ENCODE measurements at places on chromosomes 13 and 19.

- DNase-seq = no peak
Measured at GRCh38 chr13:79225487-79226232, 180.4 kb downstream of the RBM26 start.

GRCh38 chr13:21717817-21718216, 46.9 kb downstream of the FGF9 start:
- no peak for DNase-seq

- no peak for DNase-seq
Measured at GRCh38 chr19:21585281-21585890, 80.0 kb downstream of the ZNF429 start.

DNA sequence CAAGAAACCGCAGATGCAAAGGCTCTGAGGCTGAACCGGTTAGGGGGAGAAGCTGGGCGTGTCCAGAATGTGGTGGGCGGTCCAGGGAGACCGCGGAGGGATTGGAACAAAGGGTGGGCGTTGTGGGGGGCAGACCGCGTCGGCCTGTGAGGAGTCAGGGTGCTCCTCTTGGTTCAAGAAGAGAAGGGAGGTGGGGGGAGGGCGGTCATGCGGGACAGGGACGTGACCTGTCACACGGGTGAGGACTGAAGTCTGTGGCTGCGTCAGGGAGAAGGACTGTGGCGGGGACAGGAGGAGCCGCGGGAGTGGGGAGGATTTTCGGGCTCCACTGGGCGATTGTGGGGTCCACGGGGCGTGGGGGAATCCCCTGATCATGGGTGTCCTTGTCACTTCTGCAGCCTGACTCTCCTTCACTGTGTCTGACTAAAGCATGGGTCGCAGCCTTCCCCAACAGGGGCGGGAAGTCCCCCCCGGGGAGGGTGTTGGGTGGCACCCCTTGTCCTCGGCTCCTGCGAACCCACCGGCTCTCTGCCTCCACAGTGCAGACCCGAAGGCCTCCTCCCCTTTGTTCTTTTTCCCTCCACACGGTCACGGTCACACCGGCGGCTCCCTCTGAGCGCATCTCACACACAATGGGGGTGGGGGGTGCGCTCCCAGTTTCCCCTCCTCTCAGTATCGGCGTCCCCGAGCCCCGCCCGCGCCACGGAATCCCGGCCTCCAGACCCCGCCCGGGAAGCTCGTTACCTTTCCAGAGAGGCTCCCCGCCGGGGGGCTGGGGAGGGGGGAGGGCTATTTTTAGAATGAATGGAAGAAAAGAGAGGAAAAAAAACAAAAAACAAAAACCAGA, 16.4 kb upstream of the KCNN1 start:
- DNase-seq = peak; percentile 26

DNA sequence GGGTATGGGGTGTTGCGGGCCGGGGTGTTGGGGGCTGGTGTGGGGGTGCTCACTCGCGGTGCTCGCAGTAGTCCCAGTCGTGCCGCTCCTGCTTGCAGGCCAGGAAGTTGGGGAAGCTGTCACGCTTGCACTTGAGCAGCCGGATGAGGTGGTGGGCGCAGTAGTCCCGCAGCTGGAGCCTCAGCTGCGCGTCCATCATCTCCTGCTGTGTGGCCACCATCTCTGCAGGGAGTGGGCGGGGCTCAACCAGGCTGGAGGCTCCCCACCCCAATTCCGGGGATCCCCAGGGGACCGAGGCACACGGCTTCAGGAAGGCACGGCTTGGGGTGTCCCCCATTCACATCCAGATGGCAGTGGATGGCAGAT, 5.2 kb downstream of the NDUFB7 start:
- no peak for DNase-seq

- DNase-seq = peak; percentile 93
Measured at GRCh38 chr19:17938092-17938845, 5.5 kb downstream of the CCDC124 start.

DNA sequence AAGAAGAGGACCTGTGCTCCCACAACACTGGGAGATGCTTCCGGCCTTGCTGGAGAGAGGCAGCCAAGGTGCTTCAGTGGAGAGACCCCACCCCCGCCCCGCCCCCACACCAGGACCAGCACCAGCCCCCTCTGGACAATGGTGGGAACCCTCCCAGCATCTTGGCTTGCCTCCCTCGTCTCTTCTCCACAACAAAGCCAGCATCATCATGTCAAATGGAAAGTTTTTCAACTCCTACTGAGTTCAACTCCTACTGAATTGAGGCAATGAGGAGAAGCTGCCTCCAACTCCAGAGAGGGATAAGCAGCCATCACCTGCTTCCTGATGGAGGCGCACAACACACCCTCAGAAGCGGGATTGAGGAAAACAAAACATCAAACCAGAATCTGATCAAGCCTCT, 12.8 kb downstream of the DEDD2 start:
- no peak for DNase-seq

DNA sequence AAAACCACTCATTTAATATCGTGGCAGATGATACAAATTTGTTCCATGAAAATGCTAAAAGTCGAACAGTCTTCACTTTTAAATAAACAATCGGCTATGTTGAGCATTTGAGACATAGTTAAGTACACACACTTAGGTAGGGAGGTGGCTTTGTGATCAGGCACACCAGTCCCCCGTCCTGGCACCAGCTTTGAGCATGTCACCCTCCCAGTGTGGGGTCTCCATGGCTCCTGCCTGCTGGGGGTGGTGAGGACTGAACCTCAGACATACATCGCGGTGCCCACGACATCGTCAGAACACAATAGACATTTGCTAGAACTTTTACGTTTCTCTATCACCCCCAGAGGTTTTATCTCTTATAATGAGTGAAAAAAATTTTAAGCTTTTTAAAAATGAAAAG, 62.0 kb downstream of the RFX2 start:
- no peak for DNase-seq

DNA sequence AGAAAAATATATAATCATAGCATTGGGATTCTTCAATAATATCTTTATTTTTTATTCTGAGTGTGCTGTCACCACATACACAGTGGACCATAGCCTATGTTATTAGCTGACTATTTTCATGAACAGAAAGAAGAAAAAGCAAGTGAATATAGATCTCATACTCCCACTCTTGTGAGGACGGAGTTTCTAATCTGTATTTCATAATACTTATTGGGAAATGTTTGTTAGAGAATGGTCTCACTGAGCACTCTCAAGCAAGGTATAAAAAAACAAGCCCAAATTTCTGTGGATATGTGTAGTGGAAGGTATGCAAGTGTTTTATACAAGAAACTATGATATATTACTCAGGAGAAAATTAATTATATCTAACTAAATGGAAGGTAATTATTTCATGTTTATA, 1218.1 kb downstream of the SLITRK1 start:
- DNase-seq = no peak

GRCh38 chr13:107482688-107483087, 732.6 kb downstream of the LIG4 start:
- no peak for DNase-seq

GRCh38 chr13:44107357-44108121, 227.8 kb downstream of the LACC1 start:
- DNase-seq = no peak

DNA sequence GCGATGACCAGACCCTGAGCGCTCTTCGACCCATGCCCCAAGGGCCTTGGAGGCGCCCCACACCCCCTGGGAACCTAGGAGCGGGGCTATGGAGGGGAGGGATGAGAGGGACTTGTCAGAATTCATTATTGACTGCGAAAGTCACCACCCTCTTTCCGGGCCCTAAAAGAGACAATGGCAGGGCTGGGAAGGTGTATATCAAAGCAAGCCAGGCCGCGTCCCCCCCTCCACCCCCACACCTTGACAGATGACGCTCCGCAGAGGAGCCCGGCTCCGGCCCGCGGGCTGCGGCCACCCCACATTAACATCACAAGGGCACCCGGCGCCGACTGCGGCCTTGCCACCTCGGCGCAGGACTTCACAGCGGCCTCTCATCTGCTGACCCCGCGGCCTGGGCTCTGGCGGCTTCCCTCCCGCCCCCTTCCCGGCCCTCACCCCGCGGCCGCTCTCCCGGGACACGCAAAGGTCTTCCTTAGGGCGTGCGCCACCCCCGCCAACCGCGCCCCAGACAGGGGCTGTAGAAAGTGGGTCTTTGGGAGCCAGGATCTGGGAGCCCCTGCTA, 2.4 kb downstream of the CDX2 start:
- DNase-seq = no peak

DNA sequence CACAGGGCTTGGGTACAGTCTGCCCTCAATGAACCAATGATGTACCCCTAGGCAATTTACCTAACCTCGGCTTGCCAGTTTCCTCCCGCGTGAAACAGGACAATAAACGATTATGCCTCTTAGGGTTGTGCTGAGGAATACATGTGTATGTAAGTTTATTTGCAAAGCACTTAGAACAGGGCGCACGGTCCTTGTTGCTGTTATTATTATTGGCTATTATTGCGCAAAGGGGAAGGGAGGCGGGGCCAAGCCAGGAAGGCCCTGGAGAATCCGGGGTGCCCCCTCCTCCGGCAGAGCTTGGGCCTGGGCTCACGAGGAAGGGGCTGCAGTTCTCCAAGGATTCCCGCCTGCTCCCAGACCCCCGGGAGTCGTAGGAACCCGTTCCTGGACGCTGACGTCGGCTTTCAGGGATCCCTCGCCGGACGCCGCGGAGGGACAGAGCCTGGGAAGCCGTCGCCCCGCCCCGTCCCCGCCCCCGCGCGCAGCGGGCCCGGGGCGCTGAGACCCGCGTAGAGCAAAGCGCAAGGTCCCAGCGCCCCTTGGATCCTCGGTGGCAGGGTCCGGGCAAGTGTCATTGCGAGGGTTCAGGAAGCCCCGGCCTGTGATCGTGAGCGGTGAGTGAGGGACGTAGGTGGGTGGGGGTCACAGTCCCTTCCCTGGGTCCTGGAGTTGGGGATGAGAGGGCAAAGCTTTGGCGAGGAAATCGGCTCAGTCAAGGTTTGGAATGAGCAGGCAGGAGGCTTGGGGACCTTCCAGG, at the start of gene TMEM91:
TSS of gene TMEM91 (plus strand) at position 293 of the 757 bp plus-strand sequence. CDS start 1,777 bp downstream, outside the sequence.
- no peak for DNase-seq

DNA sequence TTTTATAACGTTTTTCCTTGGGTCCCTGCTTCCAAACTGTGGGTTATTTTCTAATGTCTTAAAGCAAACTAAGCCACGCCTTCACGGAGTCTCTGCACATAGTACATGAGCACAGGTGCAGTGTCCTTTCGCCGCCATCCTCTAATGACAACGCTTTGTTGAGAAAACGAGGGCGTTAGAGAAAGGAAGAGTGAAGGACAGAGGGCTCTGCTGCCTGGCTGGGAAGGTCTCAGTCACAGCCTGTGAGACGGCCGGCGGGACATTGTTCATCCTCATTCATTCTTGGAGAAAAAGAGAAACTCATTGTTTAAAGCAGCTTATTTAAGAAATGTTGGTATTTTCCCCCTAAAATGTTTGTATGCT, 9.5 kb downstream of the IL17D start:
- DNase-seq = no peak

DNA sequence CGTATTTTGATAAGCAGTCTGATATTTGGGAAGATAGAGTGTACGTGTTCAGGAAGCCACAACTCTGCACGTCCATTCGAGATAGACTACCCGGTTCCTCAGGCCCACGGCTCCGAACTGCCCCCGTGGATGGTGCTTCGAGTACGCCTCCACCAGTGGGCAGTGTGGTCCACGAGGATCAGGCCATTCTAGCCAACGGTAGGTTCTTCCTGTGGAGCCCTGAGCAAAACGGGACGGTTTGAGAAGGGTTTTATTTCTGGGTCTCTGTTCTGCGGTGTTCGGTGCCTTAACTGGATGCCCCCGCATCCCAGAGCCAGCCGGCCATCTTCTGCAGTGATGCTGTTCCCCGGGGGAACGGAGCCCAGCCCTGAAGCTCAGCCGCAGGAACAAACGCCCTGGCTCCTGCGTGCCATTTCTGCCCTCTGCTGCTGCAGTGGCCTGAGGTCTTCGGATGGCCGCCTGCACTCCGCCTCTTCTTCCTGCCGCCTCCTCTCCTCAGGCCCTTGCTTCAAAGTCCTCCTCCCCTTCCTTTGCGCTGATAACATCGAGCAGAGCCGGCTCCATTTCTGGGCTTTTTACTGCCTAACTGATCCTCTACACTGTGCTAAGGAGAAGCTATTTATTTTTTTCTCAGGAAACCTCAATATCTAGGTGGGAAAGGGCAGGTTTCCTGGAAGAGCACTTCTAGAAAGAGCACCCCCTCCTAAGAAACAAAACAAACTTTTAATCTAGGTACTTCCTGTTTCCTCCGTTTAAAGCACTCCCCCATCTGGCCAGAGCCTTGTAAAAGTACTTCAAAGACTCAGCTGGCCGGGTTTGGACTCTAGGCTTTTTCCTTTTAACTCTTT, 36.2 kb upstream of the SLC46A3 start:
- no peak for DNase-seq

DNA sequence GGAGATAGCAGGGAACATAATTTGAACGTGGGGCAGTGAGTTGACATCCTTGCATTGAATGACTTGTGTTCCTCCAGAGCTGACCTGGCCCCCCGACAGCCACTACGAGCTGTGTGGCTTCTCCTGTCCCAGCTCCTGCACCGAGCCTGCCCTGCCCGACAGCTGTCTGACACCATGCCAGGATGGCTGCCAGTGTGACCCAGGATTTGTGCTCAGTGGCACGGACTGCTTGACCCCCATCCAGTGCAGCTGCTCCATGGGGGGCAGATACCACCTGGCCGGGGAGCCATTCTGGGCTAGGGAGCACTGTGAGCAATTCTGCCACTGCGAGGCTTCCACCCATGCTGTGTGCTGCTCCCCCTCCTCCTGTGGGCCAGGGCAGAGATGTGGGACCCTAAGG, 29.2 kb upstream of the FXYD3 start:
- no peak for DNase-seq

- DNase-seq = peak; percentile 67
Measured at GRCh38 chr19:54137699-54138488, at the start of gene CNOT3. Gene CNOT3, plus strand, starts transcription at chr19:54137762. Its CDS starts 5,217 bp downstream, at chr19:54142979.

DNA sequence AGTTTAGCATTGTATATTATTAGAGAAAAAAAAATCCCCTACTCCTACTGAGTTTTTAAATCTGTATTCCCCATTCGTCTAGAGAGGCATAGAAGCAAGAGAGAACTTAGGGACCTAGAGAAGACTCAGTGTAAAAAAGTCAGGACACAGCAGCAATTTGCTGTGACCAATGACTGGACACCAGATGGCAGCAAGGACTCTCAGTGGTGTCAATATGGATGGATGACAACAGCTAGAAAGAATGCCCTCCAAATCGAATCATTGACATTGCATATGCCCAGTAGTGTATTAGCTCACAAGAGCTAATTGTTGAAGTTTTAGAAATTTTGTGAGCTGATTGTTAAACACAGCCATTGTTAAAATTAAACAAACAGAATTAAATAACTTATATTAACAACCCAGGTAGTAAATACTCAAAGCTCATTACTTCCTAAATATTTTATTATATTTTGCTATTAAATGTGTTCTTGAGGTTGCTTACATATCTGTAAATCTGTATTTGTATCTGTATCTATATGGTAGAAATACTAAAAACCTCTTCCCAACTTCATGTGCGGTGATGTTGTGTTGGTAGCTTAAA, 43.9 kb downstream of the SIAH3 start:
- DNase-seq = no peak

DNA sequence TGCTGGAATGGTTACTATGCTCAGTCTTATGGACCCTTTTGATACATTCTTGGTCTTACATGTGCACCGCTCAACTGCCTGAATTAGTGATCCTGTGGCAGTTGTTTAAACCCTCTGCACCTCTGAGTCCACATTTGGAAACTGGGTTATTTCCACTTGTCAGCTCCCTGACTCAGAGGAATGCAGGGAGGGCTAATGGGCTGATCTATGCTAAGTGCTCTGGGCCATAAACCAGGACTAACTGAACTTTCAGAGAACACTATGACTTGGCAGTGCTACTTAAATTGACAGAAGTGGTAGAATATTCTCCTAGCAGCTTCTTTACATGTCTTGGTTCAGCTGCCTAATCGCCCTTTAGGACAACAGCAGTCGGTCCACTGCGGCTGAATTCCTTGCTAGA, 26.8 kb upstream of the MED4 start:
- no peak for DNase-seq

- no peak for DNase-seq
Measured at GRCh38 chr19:30153326-30154210, 211.5 kb downstream of the URI1 start.

All from H54 (cell line).